ENCODE measurements at places on chromosomes 2 and 18. TPM values are rescaled to one million over a fixed set of nuclear protein-coding genes. Genes with fewer than 3 reads are reported as not detected.

The DHRS9 gene
- total RNA-seq = not detected

The FSHR gene
- total RNA-seq = not detected

The DLX2 gene
- 5.7 TPM for total RNA-seq

The CEP76 gene
- 6.8 TPM for total RNA-seq

The TUBA3D gene
- total RNA-seq = not detected

- DNase-seq = no peak
These were observed 106.9 kb upstream of the SLC8A1 start for GRCh38 chr2:40558761-40559160.

DNA sequence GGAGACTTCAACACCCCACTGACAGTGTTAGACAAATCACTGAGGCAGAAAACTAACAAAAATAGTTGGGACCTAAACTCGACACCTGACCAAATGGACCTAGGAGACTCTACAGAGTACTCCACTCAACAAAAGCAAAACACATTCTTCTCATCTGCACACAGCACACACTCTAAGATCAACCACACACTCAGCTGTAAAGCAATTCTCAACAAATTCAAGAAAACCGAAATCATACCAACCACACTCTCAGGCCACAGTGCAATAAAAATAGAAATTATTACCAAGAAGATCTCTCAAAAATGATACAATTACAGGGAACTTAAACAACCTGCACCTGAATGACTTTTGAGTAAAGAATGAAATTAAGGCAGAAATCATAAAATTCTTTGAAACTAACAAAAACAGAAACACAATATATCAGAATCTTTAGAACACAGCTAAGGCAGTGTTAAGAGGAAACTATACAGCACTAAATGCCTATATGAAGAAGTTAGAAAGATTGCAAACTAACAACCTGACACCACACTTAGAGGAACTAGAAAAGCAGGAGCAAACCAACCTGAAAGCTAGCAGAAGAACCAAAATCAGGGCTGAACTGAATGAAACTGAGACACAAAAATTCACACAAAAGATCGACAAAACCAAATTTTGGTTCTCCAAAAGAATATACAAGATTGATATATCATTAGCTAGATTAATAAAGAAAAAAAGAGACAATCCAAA, 46.3 kb downstream of the RTTN start:
- no peak for DNase-seq

DNA sequence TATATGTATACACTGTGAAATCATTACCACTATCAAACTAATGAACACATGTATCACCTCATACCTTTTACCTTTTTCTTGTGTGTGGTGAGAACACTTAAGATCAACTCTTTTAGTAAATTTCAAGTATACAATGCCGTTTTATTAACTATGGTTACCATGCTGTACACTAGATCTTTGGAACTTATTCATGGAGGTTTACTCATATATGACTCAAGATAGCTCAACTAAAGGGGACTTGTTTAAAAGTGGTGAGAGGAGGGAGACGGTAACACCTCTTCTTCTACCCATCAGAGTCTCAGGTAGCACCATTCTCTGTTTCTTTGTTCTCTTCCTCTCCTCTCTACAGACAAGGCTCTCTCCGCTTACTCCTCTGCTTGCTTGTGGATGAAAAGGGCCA, 36.1 kb upstream of the TMEM178A start:
- DNase-seq = no peak

- DNase-seq = no peak
These were observed 24.8 kb downstream of the TTC27 start for GRCh38 chr2:32652555-32653209.

DNA sequence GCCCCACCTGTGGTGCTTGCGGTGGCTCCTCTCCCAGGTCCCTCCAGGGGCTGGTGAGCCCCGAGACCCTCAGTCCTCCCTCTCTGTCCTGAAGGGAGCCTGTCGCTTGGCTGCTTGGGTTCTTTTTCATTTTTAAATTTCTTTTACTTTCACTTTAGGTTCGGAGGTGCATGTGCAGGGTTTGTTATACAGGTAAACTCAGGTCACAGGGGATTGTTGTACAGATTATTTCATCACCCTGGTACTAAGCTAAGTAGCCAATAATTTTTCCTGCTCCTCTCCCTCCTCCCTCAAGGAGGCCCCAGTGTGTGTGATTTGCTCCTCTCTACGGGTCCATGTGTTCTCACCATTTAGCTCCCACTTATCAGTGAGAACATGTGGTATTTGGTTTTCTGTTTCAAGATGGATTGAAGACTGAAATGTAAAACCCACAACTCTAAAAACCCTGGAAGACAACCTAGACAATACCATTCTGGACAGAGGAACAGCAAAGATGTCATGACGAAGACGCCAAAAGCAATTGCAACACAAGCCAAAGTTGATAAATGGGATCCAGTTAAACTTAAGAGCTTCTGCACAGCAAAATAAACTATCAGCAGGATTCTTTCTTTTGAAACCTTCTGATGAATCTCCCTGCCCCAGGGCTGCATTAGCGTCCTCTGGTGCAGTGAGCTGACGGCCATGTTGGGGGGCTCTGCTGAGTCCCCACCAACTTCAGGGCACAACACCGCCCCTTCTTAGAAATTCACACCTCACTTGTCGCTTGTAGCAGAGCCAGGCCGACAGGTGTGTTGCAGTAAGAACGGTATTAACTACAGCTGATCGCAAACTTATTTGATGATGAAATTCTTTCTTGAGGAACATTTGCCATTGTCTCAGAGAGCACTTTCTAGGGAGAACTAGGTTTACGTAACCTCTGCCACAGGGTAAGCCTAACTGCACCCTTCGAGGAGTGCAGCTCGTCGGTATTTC, 135.3 kb downstream of the ZNF236 start:
- no peak for DNase-seq

DNA sequence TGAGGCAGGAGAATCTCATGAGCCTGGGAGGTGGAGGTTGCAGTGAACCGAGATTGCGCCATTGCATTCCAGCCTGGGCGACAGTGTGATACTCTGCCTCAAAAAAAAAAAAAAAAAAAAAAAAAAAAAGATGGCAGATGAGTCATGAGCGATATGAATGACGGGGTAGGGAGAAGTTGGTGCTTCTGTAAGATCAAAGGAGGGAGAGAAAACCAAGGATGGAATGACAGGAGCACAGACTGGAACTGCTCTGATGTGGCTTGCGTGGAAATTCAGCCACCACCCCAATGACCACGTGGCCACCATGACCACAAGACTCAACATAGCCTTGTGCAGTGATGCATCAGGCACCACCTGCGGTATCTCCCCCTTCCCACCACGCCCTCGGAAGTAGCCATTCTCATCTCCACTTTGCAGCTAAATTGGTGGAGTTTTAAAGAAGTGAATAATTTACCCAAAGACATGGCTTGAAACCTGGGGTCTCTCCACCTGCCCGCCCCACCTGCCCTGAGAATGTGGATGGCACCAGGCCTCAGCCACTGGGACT, 96.0 kb downstream of the ACKR3 start:
- DNase-seq = no peak

DNA sequence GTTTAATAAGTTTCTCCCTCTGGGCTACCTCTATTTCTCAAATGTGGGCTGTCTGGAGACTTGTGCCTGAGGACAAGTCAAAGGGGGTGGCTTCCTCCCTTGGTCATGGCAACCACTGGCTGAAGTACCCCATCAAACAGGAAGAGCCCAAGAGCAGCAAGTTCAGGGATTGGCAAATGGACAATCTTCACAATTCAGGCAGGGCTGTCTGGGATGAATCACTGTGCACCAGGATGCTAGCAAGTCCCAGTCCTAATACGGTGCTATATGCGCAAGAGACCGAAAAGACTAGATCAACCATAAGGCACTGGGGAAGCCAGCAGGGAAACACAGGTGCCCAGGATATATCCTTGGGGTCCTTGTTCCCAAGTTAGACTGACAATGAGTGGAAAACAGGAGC, 75.5 kb downstream of the ANTXR1 start:
- DNase-seq = no peak

DNA sequence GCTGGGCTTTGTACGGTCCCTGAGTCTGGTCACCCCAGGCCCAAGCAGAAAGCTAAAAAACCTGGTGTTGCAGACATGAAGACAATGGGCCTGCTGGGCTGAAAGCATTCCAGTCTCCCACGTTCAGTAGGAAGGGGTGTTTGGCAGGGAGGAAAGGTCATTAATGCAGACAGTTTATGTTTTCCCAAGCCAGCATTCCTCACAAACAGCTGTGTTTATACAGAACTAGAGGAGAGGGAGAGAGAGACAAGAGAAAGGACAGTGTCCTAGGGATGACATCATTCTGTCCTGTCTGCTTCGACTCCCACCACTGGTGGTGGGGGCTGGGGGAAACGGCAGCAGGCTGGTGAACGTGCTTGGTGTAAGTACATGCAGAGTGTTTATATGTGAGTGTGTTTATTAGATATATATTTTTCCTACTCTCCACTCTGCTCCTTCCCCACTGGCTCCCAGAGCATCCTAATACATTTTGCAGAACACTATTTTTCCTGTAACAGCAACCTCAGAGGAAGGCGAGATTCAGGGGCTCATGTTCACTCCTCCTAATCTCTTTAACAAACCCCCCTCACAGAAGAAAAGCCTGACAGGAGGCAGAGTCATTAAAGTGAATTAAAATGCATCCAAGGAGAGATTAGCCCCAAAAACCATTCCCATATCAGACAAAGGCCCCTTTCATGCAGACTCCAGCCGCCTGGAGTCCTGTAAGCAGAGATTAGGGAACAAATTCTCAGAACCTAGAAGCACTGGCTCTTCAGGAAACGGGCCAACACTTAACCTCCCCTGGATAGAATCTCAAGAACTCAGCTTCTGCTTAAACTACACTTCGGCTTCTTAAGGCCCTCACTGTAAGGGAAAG, 380.4 kb downstream of the TNS1 start:
- no peak for DNase-seq

DNA sequence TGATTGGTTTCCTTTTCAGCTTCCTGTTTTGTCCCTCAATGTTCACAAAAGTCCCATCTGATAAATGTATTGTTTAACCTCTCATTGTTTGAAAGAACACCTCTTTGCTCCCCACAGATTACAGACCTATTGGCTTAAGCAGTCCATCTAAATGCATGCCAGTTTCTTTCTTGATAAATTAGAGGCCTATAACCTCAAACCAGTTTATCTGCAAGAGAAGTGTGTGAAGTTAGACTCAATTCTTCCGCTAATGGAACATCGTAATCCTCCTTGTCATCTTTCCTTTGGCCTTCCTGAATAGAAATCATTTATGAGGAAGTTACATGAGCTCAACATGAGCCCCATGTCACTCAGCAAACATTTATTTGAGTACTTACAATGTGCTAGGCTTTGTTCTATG, 74.0 kb downstream of the FRZB start:
- DNase-seq = no peak

DNA sequence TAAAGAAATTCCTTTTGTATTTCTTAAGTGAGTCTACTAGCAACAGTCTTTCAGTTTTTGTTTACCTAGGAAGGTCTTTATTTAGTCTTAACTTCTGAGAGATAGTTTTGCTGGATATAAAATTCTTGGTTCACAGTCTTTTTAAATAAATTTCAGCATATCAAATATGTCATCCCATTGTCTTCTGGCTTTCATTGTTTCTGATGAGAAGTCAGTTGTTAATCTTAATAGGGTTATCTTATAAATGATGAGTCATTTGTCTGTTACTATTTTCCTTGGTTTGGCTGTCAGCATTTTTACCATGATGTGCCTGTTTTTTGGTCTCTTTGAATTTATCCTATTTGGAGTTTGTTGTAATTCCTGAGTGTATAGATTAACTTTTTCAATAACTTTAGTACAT, 129.3 kb downstream of the FAM210A start:
- no peak for DNase-seq

DNA sequence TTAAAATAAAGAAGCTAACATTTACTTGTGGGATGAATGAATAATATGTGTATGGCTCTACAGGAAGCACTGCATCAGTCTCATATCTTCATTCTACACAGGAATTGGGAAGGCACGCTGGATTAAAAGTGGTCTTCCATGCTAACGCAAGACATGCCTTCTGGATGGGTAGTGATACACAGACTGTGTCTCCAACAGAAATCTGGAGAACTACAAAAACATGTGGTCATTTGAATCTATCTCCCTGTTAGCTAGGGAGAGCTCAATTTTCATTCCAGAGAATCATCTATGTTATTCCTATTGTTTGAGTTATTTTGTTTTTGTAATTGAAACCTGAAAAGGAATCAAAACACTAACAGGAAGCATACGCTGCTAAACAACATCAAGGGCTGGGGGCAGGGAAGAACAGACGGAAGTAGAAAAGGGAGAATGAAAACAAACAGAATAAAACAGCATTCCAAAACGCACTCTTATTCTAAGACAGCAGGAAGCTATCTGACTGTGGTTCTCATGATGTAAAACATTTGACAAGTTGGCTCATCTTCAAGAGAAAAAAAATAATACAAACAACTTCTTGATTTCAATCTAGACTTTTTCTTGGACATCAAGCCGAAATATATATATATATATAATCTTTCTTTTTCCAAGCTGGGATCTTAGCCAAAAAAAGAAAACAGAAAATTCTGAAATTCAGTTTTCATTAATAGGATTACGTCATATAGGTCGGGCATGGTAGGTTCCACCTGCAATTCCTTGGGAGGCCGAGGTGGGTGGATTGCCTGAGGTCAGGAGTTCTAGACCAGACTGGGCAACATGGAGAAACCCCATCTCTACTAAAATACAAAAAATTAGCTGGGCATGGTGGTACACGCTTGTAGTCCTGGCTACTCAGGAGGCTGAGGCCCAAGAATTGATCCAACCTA, 31.5 kb upstream of the ASNSD1 start:
- no peak for DNase-seq

- no peak for DNase-seq
These were observed 234.0 kb downstream of the ACTR3 start for GRCh38 chr2:114123925-114124324.

DNA sequence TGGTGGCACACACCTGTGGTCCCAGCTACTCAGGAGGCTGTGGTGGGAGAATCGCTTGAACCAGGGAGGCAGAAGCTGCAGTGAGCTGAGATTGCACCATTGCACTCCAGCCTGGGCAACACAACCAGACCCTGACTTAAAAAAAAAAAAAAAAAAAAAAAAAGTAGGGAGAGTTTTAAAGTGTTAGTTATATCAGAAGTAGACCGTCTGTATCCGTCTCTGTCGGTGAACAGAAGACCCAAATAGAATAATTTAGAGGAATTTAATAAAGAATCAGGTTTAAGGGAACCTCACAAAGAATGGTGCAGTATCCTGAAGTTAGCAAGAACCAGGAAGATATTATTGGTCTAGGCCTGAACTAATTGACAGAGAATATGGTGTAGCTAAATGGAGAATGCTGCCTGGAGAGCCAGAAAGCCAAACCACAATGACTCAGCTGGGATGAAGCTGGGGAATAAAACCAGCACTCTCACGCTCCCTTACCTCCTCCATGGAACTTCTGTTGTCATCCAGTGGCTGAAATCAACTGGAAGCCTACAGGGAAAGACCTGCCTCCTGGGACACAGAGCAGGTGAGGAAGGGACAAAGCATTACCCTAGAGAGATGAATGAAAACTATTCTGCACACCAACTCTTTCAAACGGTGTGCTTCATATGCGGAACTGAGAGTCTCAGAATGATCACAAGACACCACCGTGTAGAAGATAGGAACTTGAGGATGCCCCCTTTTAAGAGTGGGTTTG, 39.1 kb upstream of the PLEKHM3 start:
- no peak for DNase-seq

GRCh38 chr2:195049372-195050031, 607.5 kb upstream of the SLC39A10 start:
- DNase-seq = no peak

- DNase-seq = no peak
These were observed 27.9 kb downstream of the ACSL3 start for GRCh38 chr2:222888716-222889115.

GRCh38 chr18:72612894-72613533, 68.9 kb upstream of the CBLN2 start:
- DNase-seq = no peak

GRCh38 chr2:74835831-74836674, 2.1 kb downstream of the HK2 start:
- DNase-seq = no peak

All from chondrocyte (in vitro differentiated cells).